Spleen (tissue), 13 donors: ENCODE measurements at places on chromosomes 7 and 10. TPM values are rescaled to one million over a fixed set of nuclear protein-coding genes. Genes with fewer than 3 reads are reported as not detected.

Gene KBTBD2
- 73.9 TPM for total RNA-seq

Gene CTAGE6
- 0.73 TPM for total RNA-seq

Gene MYL7
- not detected for total RNA-seq

Gene COL17A1
- 1.1 TPM for total RNA-seq

Gene ADAM8
- total RNA-seq = 87.7 TPM

Gene ABCC2
- 1.3 TPM for total RNA-seq

Gene SEMA3A
- total RNA-seq = 16.3 TPM

Gene DKK1
- 2.7 TPM for total RNA-seq

DNA sequence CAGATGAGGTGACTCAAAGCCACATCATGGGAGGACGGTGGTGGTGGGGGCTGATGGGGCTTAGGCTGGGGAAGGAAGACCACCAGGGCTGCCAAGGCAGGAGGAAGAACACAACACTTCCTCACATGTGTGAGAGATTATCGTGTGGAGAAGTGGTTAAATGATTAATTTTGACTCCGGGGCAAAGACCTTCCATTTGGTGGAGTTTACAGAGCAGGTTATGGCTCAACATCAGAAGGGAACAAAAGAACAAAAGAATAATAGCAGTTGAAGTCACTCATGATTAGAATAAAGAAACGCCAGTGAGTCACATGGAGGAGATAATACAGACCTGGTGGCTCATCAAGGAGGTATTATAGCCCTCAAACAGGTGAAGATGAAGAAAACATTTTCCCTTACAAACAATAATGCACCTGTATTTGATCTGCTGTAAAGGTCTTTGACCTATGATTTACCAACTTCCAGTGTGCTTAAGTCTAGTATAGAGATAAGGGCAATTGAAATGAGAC lies 170.1 kb downstream of the PKD1L1 start:
- DNase-seq = no peak

GRCh38 chr10:12915637-12916168 lies 85.8 kb downstream of the CCDC3 start:
- DNase-seq = no peak

DNA sequence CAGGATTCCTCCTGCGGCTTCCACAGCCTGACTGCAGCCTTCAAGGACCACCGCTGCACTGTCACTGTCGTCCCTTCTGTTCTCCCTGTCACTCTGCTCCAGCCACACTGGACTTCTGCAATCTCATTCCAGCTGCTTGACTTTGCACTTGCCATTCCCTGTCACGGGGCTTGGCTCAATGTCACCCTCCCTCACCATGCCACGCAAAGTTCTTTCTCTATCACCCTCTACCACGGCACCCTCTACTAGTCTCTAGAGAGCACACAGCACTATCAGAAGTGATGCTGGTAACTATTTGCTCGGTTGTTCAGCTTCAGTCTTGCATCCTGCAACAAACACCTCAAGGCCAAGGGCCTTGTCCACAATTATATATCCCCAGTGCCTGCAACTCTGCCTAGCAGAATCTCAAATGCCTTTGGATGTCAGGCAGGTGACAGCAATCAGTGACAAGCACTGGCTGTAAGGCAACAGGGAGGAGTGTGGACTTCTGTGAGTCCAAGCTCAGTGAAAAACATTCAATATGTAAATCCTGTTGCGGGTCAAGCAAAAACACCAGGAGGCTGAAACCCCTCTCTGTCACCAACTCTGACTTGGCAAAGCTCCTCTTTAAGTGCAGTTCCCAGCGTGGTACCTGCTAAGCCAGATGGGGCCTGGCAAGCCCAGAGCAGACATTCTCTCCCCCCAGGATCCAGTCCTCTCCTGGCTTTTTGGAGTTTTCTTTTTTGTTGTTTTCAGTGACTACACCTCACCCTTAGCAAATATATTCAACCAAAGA lies 259.9 kb downstream of the FGFR2 start:
- DNase-seq = no peak

GRCh38 chr10:13371897-13372470 lies 23.9 kb upstream of the SEPHS1 start:
- peak; percentile 79 for DNase-seq

DNA sequence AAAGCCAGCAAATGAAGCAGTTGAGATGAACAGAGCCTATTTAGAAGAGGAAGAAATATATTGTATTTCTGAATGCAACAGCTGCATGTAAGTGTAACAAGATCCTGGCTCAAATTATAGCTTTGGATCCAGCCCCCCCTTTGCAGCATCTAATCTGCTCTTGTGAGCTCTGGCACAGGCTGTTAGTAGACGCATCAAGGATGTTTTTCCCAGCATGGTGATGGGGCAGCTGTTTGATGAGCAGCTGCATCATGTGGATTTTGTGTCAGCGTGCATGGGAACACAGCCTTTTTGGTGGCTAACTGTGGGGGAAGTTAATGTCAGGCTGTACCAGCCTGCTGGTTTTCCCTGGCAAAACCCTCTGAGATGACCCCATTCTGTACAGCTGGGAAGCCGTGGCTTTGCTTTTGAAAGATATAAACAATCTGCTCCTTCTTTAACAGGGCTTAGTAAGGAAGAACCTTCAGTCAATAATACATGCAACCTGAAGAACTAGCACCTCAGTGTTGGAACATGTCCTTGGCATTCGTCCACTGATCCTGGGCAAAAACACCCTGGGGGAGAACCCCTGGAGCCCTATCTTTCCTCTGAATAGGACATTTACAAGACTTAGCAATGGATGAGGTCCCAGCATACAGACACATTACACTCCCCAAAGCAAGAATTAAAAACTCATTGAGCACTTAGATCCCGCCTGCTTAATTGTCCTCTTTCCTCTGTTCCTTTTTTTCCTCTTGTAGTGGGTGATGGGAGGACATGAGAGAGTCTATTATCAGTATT lies 70.6 kb downstream of the NPS start:
- DNase-seq = no peak

DNA sequence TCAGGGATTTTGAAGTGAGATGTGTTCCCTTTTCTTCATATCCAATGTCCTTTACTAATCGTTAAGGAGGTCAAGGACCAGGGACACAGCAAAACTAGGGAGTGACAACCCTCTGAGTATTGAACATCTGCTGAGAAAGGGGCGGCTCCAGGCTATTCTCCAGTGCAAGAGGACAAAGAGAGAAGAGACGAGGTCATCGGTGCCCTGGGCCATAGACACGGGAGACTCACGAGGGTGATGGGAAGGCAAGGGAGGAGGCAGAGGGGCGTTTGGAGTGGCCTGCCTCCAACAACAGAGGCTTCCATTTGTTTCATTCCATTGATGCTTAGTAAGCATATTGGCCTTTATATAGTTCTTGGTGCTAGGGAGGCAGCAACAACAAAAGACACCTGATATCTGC lies 268.4 kb downstream of the CXCL12 start:
- no peak for DNase-seq

DNA sequence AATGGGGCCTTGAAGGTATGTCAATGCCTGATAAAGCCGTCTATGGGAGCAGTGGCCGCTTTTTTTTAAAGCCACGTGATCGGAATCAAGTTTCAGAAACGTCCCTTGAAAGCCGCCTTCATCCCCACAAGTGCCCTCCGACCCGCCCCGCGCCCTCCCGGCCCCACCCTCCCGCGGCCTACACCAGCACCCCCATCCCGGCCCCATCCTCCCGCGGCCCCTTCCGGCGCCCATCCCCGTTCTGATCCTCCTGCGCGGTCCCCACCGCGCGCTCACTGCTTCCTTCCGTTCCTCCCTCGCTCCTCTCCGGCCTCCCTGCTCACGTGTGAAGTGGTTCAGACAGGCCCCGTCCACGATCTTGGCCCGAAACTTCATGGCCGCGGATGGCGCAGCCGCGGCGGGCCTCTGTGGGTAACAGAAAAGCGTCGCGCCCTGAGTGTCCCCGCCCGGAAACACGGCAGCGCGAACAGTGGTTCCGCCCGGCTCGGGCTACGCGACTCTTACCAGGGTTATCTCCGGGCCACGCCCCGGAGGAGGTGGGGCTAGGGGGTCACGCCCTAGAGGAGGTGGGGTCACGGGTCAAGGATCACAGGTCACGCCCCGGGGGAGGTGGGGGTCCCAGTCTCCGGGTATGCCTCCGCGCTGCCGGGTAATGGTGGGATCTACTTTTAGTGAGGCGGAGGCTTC lies at the start of gene HUS1:
Gene HUS1, minus strand, starts transcription at position 471 of the 687 bp plus-strand sequence. Its CDS starts 96 bp downstream, at position 375.
- DNase-seq = peak; percentile 98

GRCh38 chr7:116500078-116500853 lies 728 bp downstream of the CAV2 start:
- peak; percentile 68 for DNase-seq

- DNase-seq = no peak
Measured at GRCh38 chr10:126131341-126131740, 235.0 kb downstream of the FANK1 start.

DNA sequence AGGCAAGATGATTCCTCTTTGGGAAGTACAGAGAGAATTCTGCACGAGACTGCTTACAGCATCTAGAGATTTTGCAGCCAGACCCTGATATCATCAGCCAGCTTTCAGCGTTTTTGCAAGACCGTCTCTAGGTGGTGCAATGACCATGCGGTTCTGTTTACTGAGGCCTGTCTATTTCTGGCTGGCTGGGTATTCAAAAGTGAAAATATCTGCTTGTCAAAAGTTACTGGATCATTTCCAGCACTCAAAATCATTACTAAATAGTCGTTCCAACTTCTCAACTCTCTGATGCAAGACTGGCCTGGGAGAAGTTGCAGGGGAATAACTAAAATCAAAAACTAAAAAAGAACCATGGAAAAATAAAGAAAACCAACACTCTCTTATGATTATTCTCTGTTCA lies 240.1 kb downstream of the ELMO1 start:
- no peak for DNase-seq

DNA sequence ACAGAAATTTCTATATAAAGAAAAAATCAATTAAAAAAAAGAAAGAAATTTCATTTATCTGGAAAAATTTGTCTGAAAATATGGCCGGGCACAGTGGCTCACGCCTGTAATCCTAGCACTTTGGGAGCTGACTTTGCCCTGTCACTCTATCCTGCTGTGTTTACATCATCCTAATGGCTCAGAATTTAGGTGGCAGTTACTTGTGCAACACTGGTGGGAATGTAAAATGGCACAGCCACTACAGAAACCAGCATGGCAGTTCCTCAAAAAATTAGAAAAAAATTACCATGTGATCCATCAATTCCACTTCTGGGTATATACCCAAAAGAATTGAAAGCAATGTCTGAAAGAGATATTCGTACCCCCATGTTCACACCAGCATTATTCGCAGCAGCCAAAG lies 405.2 kb upstream of the AUTS2 start:
- no peak for DNase-seq

DNA sequence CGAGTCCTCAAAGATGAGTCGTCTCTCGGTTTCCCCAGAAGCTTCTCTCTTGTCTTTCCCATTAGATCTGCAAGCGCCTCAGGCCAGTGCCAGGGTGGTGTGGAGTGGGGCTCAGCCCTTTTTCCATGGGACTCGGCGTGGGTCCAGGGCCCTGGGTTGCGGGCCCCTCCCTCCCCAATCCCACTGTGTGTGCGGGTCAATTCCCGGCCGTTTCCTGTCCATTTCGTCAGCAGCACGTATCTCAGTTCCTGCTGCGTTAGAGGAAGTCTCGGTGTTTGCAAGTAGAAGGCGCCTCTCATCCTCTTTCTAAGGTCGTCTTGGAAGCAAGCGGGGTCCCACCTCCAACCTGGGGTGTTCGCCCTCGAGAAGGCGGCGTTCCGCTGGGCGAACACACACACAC lies 25.1 kb upstream of the ADGRA1 start:
- DNase-seq = no peak
